ENCODE measurements at places on chromosomes 1 and 21.
A peak's percentile ranks its signal among the peaks of the same experiment; 100 is the strongest.

DNA sequence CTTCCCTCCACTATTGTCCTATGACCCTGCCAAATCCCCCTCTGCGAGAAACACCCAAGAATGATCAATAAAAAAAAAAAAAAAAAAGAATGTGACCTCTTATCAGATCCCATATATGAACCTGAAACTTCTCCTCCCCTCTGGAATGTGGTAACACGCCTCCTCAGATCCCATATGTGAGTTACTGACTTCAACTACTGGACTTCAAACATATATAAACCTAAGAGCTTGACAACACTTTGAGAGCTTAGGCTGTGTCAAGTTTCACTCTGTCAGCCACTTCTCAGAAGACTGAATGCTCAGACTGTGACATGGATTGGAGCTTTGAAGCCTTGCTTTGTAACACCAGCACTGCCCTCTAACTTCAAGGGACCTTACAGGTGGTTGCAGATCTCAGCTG is 148.4 kb downstream of the COP1 start:
- no peak for DNase-seq

DNA sequence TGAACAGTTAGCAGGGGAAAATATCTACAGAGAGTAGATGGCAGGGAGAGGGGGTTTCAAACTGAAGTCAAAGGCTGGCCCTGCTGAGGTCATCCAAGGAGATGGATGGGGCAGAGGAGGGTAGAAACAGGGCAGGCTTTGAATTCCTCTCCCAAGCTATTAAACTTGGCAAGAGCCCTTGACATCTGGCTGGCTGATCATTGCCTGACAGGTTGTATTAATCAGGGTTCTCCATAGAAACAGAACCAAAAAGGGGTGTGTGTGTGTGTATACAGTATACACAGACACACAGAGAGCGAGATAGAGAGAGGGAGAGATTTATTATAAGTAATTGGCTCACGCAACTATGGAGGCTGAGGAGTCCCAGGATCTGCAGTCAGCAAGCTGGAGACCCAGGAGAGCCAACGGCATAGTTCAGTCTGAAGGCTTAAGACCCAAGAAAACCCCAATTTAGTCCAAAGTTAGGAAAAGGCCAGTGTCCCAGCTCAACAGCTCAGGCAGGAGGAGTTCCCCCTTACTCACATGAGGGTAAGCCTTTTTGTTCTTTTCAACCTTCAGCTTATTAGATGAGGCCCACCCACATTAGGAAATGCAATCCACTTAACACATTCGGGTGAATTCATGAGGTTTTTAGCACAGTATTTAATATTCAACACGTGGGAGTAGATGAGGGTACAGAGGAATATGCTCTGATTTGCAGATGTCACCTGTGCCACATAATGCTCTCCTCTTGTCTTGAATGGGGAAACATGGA is 46.7 kb upstream of the HAO2 start:
- DNase-seq = no peak

- peak; percentile 71 for DNase-seq
These were observed 210.0 kb upstream of the FOXD3 start for GRCh38 chr1:63112155-63112900.

- no peak for DNase-seq
These were observed 145.2 kb upstream of the SNX7 start for GRCh38 chr1:98516306-98516705.

- no peak for DNase-seq
These were observed 52.9 kb downstream of the PDE4B start for GRCh38 chr1:65845535-65846060.

DNA sequence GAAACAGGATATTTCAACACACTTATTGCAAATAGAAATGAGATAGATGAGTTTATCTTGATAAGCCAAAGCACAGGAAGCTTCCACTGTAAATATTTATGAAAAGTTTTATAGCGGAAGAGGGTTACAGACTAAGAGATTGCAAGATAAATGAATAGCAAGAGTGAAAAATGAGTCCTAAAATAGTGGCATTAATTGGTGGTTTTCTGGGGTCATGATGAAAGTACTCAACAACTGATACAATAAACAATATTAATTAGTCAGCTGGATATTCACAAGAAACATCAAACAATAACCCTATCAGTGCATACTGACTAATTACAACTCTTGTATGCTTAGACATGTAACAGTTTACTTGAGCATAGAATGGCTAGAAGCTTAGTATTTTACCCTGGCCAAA is 154.8 kb upstream of the CHODL start:
- DNase-seq = no peak

- no peak for DNase-seq
These were observed 653 bp upstream of the IFFO2 start for GRCh38 chr1:18957136-18957521.

DNA sequence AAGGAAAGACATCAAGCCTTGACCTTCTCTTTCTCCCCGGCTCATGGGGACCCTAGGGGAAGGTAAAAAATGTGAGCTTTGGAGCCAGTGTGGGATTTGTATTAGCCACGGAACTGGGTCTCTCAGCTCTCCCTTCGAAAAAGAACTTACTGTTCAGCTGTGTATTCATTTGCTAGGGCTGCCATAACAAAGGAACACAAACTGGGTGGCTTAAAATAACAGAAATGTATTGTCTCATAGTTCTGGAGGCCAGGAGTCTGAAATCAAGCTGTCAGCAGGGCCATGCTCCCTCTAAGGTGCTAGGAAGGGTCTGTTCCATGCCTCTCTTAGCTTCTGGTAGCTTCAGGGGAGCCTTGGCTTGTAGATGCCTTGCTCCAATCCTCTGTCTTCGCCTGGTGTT is 83.5 kb upstream of the SLC2A1 start:
- no peak for DNase-seq

Data from HCEC 1CT (cell line).